Activated CD4-positive, CD25-positive, alpha-beta regulatory T cell treated with anti-CD3 and anti-CD28 coated beads, Interleukin-2, amount 50 U/mL, for 16 hours (primary cell): ENCODE measurements at places on chromosomes 1 and 21.

GRCh38 chr1:168920456-168921094, 185.9 kb upstream of the ATP1B1 start:
- DNase-seq = no peak

GRCh38 chr1:153367090-153367489, 8.3 kb downstream of the S100A12 start:
- no peak for DNase-seq

DNA sequence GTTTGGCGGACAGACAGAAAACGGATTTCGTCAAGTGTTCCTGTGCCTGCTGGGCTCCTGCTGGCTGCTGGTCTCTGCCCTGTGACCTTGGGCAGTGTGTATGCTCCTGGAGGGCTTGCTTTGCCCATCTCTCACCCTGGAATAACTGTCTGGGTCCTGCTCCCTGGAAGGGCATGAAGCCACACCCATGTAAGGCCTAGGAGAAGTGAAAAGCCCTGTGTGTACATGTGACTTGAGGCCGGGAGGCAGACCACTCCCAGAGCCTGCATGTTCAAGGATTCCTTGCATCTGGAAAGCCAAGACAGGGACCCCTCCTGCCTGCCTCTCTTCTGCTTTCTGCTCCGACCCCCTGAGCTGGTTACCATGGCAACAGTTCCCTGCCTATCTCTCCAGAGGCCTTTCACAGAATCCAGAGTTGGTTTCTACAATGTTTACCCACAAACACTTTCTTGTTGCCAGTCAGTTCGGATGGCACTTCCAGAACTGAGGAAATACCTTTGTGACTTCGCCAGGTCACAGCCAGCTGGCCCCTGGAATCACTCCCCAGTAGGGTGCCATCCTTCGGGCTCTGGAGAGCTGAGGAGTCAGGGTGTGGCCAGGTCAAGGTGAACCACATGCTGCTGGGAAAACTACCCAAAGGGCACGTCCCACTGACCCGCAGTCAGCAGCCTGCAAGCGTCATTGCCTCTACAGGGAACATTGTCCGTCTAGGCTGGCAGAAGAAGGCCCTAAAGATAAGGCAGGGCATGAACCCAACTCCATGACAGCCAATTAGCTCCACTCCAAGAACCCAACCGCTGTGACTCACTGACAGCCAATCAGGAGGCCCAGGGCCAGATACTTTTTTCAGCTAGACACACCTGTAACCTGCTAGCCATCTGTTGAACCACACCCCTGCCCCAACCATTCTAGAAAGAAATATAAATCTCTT, 14.7 kb upstream of the GPR37L1 start:
- DNase-seq = no peak

- DNase-seq = peak; percentile 64
Observed at GRCh38 chr1:16498573-16499413, 15.3 kb downstream of the RNU1-1 start.

DNA sequence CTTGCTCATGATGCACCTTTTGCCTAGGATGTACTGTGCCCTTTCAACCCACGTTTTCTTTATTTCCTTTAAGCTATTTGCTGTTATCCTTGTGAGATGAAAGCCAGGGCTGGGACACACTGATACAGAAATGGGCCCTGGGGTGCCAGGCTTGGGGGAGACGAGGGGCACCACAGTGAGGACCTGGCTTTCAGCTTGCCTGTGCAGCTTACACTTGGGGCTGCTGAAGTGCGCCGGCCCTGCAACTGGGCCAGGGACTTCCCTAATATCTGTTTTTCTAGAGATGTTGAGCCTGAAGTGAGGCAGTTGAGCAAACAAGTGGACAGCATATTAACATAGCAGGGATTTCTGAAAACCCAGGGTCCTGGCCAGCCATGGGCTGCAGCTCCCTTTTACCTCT, 42.5 kb upstream of the SLC19A1 start:
- no peak for DNase-seq

DNA sequence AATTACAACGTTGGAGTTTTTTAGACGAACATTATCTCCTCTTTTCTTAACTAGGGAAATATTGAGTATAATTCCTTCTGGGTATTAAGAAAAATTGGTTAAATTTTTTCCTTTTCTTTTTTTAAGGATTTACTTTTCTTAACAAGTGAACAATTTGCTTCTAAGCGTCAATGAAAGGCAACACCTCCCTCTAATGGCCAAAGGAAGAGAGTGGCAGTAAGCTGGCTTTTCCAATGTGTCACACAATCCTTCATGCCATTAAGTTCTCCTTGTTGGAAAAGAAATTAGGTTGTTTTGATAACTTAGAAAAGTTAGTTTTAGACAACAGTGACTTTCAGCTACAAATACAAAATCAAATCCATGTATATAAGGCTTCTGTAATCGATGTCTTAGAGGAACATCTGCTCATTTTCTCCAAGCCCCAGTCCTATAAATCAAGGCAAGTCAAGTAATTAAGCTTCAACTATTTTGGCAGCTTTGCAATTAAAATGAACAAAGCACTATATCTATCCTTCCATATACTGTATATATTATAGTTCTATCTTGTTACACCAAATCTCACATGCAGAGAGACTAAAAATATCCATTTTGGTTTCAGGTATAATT, 62.8 kb downstream of the EDEM3 start:
- no peak for DNase-seq

DNA sequence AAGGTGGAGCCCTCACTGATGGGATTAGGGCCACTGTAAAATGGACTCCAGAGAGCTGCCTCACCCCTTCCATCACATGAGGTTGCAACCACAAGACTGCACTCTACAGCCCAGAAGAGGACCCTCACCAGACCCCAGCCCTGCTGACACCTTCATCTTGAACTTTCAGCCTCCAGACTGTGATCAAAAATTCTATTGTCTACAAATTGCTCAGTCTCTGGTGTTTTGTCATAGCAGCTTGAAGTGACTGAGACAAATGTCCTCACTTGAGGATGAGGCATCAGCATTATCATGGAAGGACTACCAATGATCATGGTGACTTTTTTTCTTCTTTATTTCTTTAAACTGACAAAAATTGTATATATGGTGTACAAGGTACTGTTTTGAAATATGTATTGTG, 26.7 kb upstream of the TRIM17 start:
- no peak for DNase-seq

GRCh38 chr1:178954937-178955336, 70.8 kb upstream of the FAM20B start:
- DNase-seq = no peak

DNA sequence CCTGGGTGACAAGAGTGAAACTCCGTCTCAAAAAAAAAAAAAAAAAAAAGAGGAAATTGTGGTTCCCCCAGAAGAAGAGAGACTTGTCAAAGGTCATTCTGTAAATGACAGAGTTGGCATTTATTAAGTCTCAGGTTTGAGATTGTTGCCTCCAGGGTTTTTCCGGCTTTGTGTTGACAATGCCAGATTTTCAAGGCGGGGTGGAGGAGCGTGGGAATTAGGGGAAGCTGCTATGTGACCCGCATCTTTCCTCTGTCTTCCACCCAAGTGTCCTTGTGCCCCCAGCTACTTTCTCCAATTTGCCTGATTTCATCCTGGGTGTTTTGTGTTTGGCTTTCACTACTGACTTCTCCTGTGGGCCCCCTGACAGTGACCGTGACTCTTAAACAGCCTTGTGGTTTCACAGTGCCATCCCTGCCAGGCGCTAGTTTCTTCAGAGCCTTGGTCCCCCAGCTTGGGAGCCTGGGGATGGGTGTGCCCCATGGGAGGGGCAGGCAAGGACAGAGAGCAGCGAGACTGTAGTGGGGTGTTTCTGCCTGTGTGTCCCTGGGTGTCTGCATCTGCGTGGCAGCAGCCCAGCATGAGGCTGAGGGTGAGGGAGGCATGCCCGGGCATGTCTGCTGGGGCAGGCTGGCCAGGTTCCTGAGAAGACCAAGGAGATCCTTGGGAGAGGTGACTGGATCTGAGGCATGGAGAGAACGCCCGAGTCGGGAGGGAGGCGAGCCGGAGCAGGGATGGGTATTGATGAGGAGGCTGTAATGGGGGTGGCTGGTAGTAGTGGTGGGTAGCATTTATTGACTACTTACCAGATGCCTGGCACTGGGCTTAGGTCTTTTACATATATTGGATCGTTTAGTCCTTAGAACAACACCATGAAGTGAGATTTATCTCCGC, 46.3 kb downstream of the IER5 start:
- no peak for DNase-seq

- no peak for DNase-seq
Observed at GRCh38 chr1:112359961-112360767, 35.9 kb upstream of the CTTNBP2NL start.

- DNase-seq = no peak
Observed at GRCh38 chr1:198841477-198841876, 202.6 kb downstream of the PTPRC start.

- DNase-seq = no peak
Observed at GRCh38 chr1:239368436-239369109, 17.8 kb upstream of the CHRM3 start.

GRCh38 chr1:212157252-212157651, 121.7 kb downstream of the DTL start:
- DNase-seq = no peak

DNA sequence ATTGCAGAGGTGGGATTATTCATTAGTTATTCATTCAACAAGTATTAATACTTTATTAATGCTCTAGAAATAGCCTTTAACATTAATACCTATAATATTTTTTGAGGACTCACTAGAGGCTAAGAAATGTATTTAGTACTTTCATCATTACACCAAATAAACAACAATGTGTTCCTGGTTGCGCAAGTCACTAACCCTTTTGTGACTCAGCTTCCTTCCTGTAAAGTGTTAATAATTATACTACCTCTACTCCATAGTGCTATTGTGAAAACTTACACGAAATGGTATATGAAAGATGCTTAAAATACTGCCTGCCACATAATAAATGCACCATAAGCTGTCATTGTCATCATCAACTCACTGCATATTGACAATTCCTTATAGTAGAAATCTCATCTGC, 431.0 kb downstream of the DPYD start:
- no peak for DNase-seq

- DNase-seq = no peak
Observed at GRCh38 chr1:15314328-15315281, 67.6 kb downstream of the FHAD1 start.

DNA sequence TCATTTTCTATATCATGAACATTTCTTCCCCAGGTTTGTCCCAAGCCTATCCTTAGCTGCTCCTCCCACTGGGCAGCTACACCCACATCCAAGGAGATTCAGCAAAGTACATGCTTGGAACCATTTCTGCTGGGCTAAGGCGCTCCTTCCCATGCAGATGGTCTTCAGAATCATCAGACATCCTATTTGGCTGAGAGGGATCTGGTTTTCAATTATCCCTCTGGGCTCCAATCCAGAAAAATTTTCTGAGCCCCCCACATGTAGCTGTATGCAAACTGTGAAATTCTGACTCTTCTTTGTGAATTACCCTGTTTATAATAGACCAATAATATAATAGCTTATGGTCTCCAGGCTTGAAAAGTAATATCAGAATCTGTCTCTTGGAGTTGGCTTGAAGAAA, 99.2 kb downstream of the LAMC2 start:
- DNase-seq = no peak

DNA sequence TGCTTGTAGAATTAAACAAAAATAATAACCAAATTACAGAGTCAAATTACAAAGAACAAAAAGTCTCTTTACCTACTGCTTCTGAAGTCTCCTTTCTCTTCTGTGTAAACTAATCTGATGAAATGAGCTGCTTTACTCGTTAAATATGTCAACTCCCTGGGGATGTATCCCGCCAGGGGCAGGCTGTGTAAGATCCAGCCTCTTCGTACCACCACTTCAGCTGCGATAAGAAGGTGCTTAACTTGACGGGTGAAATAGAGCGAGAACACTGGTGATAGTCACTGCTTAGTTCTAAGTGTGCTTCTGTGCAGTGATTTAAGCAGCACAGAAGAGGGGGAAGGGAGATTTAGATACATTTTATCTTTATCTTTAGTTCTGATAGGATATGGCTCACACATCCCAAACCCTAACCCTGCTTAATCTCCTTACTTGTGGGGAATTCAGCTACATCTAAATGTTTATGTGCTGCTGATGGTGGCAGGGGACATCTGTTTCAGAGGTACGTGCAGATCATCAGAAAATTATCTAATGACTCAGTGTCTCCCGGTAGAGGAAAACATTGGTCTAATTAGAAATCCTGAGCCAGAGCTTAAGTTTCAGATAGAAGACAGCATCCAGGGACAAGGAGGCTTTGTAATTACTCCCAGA, 46.0 kb downstream of the RHOU start:
- no peak for DNase-seq

DNA sequence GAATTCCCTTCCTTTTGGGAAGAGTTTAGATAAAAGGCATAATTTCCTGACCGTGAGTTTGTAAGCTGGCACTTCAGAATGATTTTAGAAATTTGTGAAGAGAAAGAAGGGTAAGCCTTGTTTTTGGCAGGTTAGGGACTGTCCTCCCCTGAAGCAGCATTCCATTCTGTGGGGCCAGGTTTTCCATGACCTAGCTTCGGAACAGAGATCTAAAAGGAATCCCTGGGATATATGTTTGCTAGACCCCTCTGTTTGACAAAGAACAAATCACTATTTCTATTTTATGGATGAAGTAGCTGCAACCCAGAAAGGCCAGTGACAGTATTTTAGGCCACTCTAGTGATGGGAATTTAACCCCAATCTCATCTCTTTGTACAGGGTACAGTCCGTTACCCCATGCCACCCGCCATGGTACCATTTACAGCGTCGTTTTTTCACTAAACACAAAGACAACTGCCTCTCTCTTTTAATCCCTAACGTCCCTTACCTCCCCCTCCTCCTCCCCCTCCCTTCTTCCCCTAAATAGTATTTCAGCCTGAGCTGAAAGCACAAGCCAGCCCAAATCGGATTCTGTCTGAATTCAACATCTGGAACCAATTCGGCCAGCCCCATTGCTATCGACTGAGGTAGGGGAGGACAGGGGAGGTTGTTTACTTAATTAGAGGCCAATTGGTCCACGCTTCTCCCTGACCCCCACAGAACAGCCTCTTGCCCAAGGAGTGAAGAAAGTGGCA, 23.4 kb upstream of the IKBKE start:
- DNase-seq = no peak

DNA sequence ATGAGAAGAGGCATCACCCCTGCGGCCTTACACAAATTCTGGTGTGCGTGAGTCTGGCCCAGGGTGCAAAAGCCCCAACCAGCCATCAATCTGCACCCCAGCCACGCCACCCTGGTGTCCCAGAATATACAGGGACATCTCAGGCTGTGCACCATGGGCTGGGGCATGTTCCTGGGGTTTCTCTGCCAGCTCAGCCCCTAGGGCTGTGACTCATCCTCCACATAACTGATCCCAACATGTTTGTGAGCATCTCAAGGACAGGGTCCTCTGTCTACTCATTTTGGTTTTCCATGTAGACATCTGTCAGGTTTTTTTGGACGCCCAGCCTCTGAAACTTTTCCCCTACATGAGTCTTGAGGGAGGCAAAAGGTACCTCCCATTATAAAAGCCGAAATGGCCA, 511 bp downstream of the ZNF683 start:
- no peak for DNase-seq

GRCh38 chr1:214318356-214318755, 37.4 kb downstream of the SMYD2 start:
- DNase-seq = no peak

DNA sequence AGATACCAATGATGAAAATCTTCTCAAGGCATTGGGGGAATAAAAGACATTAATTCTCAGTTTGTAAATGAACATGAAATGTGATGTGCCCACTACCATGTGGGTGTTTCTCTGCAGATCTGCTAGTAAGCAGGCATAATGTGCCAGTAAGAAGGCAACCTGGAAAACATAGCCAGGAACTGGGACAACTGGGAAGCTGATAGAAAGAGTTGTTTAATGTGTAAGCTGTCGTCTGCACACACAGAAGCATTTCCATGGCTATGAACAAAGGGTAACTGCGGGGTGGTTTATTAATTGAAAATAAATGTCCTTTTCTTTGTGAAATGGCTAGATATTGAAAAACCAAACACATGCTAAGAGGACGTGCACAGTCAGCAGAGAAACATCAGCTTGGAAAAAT, 52.0 kb downstream of the ZC3H11B start:
- no peak for DNase-seq
